HS-27A (cell line): ENCODE measurements at places on chromosomes 2 and 18.

DNA sequence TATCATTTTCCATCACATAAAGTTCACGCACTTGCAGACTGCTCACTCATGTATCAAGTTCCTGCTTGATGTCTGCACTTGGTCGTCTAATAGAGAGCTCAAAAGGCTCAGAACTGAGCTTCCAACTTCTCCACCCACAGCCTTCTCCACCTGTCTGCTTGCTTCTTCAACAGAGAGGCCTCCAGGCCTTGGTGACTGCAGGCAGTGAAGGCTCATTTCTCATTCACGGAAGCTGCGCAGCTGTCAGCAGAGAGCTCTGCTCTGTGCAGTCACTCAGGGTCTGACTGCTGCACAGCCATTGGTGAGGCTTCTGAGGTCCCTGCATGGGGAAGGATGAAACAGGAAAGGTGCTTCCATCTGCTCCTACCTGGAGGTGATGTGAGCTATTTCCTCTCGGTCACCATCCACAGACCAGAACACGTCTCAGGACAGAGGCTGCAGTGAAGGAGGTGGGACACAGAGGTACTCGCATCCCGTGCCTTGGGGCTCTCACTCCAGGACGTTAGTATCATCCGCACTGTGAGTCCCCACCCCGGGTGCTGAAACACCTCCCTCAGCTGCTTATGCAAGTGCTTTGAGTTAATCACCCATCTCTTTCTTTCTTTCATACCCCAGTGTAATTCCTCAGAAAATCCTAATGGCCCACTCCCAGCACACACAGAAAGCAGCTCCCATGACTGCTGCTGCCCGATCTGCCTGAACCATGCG lies 126.2 kb downstream of the TMEM18 start:
- no peak for DNase-seq

GRCh38 chr2:13581471-13581870 lies 864.7 kb downstream of the TRIB2 start:
- DNase-seq = no peak

DNA sequence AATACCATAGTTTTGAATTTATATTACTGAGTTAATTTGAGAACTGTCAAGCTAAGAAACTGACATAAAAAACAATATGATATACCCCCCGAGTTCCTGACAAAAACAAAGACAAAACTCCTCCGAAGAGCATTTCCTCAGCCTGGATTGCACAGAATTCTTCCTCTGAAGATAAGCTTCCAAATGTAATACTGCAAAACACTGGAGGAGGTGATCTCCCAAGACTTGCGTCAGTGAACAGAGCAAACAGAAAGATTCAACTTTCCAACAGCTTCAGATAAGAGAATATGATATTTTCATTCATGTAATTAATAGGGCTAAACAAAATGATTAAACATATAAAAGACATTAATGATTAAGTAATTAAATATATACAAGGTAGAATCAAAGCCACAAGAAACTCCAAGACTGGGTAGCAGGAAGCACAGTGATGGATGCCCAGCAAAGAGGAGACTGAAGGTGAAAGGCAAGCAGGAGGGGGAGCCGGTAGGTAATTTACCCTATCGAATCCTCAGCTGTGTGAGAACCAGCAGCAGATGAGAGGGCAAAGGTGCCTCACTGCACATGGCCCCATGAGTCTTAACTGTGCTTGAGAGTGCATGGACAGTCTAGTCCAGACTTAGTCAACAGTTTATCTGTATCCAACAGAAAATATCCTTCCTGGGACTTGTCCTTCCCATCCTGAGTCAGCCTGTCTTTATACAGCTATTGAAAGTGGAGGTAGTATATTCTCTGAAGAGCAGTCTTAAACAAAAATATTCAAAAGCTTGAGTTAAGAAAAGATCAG lies 18.3 kb upstream of the SERPINB3 start:
- no peak for DNase-seq

DNA sequence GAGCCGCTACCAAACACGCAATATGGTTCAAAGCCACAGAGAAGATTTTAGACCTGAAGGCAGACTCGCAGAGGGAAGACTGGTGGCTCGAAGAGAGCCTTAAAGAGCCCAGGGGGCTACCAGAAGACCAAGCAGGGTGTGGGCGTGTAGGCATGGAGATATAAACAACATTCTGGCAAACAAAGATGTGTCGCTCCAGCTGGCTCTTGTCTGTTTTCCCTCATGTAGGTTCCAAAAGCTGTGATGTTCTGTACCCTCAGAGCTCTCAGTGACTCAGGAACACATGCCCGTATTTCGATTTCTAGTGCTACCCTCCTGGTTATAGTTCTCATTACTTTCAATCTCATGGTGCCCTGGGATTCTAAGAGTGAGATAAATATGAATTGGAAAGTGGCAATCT lies 44.5 kb downstream of the DOCK10 start:
- no peak for DNase-seq

DNA sequence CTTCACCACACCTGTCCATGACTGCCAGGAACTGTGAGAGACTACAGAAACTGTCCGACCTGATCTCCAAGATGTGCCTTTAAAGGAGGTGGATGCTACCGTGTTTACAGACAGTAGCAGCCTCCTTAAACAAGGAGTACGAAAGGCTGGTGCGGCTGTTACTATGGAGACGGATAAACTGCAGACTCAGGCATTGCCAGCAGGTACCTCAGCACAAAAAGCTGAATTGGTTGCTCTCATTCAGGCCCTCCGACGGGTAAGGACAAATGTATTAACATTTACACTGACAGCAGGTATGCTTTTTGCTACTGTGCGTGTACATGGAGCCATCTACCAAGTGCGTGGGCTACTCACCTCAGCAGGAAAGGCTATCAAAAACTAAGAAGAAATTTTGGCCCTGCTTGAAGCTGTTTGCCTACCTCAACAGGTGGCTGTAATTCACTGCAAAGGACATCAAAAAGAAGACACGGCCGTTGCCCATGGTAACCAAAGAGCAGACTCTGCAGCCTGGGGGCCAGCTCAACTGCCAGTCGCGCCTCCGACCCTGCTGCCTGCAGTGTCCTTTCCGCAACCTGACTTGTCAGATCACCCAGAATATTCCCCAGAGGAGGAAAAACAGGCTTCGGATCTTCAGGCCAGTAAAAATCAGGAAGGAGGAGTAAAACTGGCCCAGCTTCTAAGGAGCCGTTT lies 30.9 kb downstream of the SKA1 start:
- DNase-seq = no peak

- DNase-seq = no peak
Observed at GRCh38 chr2:188931361-188931760, 42.8 kb upstream of the COL3A1 start.

DNA sequence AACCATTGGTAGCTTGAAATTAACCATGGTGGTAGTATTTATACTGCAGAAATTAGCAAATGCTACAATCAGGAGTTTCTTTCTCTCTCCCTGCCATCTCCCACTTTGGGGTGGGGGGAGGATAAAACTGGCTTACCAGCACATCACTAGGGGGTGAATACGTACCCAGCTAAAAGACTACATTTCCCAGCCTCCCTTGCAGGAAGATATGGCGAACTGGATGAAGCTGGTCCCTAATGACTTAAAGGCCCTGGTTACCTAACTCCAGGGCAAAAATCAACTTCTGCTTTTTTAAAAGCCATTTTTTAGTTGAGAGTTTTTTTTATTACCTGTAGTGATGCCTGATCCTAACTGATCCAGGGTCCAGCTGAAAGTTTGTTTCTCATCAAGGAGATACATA lies 70.3 kb upstream of the RAB12 start:
- DNase-seq = no peak

GRCh38 chr18:22020127-22020866 lies 149.1 kb upstream of the GATA6 start:
- no peak for DNase-seq

DNA sequence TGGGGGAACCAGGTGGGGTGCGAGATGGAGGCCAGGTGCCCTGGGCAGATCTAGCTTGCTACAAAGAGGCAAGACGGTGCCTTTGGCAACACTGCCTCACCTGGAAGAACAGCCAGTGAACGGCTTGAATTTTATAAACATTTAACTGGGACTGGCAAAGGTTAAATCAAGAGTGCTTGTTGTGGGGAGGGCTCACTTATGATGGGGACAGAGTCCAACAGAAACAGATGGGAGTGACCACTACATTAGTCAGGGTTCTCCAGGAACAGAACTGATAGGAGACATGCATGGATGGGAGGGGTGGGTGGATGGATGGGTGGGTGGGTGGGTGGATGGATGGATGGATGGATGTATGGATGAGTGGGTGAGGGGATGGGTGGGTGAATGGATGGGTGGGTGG lies 19.2 kb downstream of the ODC1 start:
- DNase-seq = no peak

DNA sequence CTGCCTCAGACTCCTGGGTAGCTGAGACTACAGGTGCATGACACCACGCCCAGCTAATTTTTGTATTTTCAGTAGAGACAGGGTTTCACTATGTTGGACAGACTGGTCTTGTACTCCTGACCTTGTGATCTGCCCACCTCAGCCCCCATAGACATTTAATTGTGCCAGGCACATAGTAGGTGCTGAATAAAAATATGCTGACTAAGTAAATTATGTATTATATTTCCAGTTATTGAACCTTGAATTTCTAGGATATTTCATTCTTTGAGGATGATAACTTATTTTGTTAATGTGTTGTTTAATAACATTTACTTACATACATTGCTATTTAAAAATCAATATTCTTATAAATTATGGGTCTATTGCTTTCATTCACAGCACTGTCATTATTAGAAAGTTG lies 190.4 kb upstream of the LRRTM4 start:
- DNase-seq = no peak

DNA sequence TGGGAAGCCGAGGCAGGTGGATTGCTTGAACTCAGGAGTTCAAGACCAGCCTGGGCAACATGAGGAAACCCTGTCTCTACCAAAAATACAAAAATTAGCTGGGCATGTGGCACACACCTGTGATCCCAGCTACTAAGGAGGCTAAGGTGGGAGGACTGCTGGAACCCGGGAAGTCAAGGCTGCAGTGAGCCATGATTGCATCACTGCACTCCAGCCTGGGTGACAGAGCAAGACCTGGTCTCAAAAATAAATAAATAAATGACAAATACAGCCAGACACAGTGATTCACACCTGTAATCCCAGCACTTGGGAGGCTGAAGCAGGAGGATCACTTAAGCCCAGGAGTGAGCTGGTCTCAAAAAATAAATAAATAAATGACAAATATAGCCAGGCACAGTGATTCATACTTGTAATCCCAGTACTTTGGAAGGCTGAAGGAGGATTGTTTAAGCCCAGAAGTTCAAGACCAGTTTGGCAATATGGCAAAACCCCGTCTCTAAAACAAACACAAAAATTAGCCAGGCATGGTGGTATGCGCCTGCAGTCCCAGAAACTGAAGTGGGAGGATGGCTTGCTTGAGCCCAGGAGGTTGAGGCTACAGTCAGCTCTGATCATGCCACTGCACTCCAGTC lies 6.2 kb downstream of the KANSL3 start:
- no peak for DNase-seq

DNA sequence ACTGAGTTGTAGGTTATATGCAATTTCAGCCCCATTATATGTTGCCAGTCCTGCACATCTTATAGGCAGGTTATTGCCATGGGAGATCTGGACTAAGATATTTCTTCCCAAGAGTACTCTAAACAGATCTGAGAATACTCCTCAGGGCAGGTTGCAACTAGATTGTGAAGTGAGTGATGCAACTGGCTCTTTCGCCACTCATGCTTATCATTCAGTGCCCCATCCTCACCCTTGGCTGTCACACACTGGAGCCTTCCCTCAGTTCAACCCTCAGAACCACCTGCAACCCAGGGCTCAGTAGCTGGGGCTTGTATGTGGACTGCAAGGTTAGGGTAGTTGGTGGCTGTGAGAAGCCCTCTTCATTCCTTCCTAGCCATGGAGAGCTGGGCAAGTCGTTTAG lies 14.1 kb downstream of the MERTK start:
- no peak for DNase-seq

DNA sequence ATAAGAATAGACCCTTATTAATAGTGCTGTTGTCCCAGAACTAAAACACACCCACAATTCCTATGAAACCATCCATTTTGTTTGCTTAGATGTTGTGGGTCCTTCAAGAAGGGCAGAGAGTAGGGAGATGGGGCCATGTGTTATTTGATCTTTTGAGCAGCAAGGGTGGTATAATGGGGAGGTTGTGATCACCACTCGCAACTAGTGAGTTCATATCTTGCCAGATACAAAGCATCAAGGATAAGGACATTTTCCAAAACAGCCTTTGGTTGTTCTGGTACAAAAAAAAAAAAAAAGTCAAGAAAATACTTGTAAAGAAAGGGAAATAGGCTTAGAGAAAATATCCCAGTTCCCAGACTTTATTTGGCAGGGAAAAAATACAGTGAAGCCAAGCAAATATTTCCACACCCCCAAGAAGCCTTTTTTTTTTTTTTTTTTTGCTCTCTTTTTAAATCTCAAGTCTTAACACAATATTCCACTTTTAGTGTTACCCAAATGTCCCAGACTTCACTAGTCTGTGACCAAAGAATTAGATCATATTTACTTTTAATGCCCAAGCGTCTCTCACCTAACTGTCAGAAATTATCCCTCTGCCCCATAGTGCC lies 54.1 kb downstream of the ANTXR1 start:
- DNase-seq = no peak

- DNase-seq = no peak
Observed at GRCh38 chr2:151021747-151022452, 239.8 kb downstream of the RBM43 start.

GRCh38 chr2:38017836-38018235 lies 58.1 kb downstream of the CYP1B1 start:
- no peak for DNase-seq

DNA sequence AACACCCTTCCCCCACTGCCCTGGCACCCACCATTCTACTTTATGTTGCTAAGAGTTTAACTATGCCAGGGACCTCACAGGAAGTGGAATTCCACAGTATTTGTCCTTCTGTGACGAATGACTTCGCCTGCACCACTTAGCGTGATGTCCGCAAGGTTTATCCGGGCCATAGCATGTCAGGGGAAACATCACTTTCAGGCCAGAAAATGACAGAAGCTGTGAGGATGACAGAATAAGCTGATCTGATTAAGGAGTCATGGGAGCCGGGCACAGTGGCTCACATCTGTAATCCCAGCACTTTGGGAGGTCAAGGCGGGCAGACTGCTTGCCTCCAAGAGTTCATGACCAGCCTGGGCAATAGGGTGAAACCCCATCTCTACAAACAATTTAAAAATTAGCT lies 248.8 kb downstream of the EIPR1 start:
- DNase-seq = no peak
